ENCODE measurements at places on chromosomes 2 and 18.

DNA sequence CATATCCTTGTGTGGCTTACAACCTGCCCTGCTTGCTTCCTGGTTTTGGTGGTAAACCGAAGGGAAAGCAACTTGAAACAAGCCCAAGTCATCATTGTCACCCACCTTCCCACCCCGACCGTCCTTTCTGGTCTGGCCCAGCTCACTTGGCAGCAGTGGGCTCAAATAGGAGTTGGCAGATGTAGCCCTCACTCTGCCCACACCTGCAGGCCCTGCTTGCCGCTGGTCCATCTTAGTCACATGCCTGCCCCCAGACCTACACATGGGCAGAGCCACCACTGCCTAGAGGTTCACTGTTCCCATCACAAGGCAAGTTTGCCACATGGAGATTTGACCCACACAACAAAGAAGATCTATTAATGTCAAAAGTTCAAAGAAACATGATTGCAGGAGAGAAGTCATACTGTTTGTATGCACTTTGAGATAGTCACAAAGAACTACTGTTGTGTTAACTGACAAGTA, 9.3 kb downstream of the EIPR1 start:
- no peak for DNase-seq

DNA sequence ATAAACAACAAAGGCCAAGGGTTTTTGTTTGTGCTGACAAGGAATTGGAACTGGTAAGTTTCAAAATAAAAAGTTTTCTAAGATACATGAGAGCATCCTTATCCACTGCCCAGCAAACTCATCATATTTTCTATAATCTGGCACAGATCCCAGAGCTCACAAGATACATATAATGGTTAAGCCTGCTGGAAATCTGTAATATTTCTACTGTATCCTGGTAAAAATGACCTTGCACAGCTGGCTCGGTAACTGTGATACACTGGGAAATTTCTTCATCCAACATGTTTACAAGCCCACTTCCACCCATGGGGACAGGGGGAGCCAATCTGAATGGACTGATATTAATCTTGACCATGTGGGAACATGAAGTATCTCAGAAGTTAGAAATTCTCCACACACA, 425.4 kb upstream of the MMADHC start:
- DNase-seq, result no peak

GRCh38 chr18:45837283-45838070, 12.0 kb downstream of the SIGLEC15 start:
- no peak for DNase-seq

DNA sequence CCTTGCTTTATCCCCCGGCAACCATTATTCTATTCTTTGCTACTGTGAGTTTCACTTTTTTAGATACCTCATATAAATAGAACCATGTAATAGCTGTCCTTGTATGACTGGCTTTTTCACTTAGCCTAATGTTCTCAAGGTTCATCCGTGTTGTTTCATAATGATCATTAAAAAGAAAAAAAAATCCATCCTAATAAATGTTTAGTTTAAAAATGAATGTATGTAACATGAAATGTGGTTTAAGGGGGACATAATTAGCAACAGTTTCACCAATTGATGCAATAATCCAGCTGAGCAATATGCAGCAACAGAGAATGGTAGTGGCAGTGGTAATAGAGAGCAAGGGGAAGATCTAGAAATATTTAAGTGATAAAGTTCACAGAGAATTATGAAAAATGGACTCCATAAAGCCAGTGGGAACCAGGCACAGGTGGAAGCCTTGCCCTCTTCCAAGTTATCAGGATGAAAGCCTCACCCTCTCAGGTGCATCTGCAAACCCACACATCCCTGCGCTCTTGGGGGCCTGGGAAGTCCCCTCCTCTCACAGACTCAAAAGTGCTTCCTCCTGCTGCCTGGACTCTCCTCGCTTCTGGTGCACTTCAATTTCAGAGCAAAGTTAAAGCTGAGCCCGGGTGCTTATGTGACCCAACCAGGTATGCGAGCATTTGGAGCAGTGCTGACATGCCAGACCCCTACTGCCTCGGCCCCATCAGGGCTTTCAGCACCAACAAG, 1403.3 kb upstream of the SLC39A10 start:
- DNase-seq, result no peak

- no peak for DNase-seq
Measured at GRCh38 chr18:48551100-48551499, 12.3 kb downstream of the CTIF start.

Data from stimulated activated CD4-positive, alpha-beta T cell treated with anti-CD3 and anti-CD28 coated beads, TNF-alpha, amount 100 ng/mL, for 24 hours (primary cell).